Body of pancreas (tissue), 4 donors: ENCODE measurements at places on chromosomes 3 and 15. TPM values are rescaled to one million over a fixed set of nuclear protein-coding genes. Genes with fewer than 3 reads are reported as not detected.
A peak's percentile ranks its signal among the peaks of the same experiment; 100 is the strongest.

DNA sequence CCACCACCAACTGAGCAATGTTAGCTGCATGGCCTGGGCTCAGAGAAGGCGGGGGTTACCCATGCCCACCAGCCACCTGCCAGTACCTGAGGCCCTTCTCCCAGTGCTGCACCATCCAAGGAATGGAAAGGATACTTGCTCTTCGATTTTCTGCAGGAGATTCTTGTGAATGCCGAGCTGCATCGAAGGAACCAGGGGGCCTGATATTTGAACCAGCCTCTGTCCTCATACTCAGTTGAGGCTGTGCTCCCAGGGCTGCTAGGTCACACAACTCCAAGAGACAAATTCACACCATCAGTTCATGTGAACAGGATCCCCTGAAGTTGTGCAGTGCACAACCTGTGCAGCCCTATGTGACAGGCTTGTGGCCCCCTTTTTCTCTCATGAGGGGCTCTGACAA is 18.0 kb downstream of the PLA2G4F start:
- no peak overlapping the region for H3K27ac ChIP-seq
- no peak overlapping the region for H3K4me3 ChIP-seq
- H3K4me1 ChIP-seq, result no peaks in the 10 kb centered on the region
- H3K27me3 ChIP-seq, result no peaks in the 10 kb centered on the region

- no peak for DNase-seq
- H3K4me3 ChIP-seq, result no peak overlapping the region
- no peaks in the 10 kb centered on the region for H3K27me3 ChIP-seq
- peaks cover 20% of the 10 kb centered on the region for H3K36me3 ChIP-seq
- no peaks in the 10 kb centered on the region for H3K4me1 ChIP-seq
These were observed 10.9 kb downstream of the RMDN3 start for GRCh38 chr15:40743921-40744814.

GRCh38 chr15:68706931-68707330 is 113.8 kb downstream of the ANP32A start:
- no peaks in the 10 kb centered on the region for H3K27me3 ChIP-seq
- no peak overlapping the region for H3K27ac ChIP-seq
- H3K4me3 ChIP-seq, result no peak overlapping the region
- no peaks in the 10 kb centered on the region for H3K36me3 ChIP-seq
- DNase-seq, result no peak

- H3K4me3 ChIP-seq, result no peak overlapping the region
- no peaks in the 10 kb centered on the region for H3K36me3 ChIP-seq
- no peaks in the 10 kb centered on the region for H3K27me3 ChIP-seq
- no peaks in the 10 kb centered on the region for H3K4me1 ChIP-seq
- DNase-seq, result no peak
These were observed 8.3 kb upstream of the SNX22 start for GRCh38 chr15:64143276-64143675.

- peak overlapping the region; percentile 45 for H3K27ac ChIP-seq
- no peaks in the 10 kb centered on the region for H3K4me1 ChIP-seq
- DNase-seq, result peak; percentile 22
- H3K4me3 ChIP-seq, result no peak overlapping the region
- H3K27me3 ChIP-seq, result no peaks in the 10 kb centered on the region
These were observed 220.9 kb upstream of the SUCLG2 start for GRCh38 chr3:67875338-67875737.

- no peak overlapping the region for H3K27ac ChIP-seq
- H3K27me3 ChIP-seq, result no peaks in the 10 kb centered on the region
- H3K4me1 ChIP-seq, result no peaks in the 10 kb centered on the region
- no peaks in the 10 kb centered on the region for H3K36me3 ChIP-seq
- no peak overlapping the region for H3K4me3 ChIP-seq
These were observed 328.4 kb downstream of the FEZF2 start for GRCh38 chr3:62044874-62045411.

SPATA12 gene
- not detected for total RNA-seq

SOX2 gene
- total RNA-seq, result 0.33 TPM

EPM2AIP1 gene
- total RNA-seq, result 9.1 TPM

CADM2 gene
- total RNA-seq, result 0.26 TPM

ZNF620 gene
- 6.9 TPM for total RNA-seq
